ENCODE measurements at places on chromosomes 7 and 10.

- no peak for DNase-seq
Measured at GRCh38 chr10:79311581-79312407, 35.5 kb upstream of the PPIF start.

DNA sequence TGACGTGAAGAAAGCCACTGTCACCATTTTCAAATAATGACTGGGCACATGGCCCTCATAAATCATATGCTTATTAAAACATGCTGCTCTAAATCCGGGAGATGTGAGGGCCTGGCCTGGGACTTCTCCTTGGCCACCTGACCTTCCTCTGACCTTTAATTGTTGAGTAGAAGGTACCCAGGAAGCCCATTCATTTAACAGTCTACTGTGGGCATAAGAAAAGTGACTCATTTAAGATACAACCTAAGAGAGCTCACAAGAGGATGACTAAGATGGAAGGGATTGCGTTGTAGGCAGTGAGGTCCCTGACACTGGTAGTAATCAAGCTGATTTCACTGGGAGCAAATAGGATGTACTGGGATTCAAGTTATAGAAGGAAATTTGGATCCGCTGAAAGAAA is 203.4 kb upstream of the GPR26 start:
- no peak for DNase-seq

- DNase-seq = no peak
Measured at GRCh38 chr10:123991611-123992570, 100.3 kb upstream of the CPXM2 start.

- no peak for DNase-seq
Measured at GRCh38 chr7:123003539-123004126, 8.1 kb upstream of the TAS2R16 start.

- DNase-seq = no peak
Measured at GRCh38 chr10:62348029-62348428, 26.1 kb upstream of the ZNF365 start.

- DNase-seq = no peak
Measured at GRCh38 chr10:30309403-30309802, 39.7 kb downstream of the MTPAP start.

DNA sequence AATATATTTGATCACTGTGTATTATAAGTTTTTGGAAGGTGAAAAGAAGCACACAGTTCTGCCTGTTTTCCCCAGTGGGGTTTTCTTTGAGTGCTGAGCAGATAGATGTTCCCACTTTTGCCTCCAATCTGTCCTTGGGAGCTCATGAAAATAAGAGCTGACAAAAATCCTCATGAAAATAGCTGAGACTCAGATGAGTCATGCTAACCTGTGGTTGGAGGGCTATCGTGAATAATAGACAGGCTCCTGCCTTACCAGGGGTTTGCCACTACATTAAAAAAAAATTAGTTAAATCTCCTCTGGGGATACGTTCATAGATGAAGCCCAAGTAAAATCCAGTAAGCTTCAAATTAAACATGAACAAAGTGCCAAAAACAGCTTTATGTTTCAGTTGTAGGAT is 10.9 kb upstream of the AOAH start:
- no peak for DNase-seq

GRCh38 chr7:104156842-104157277 is 51.0 kb downstream of the ORC5 start:
- no peak for DNase-seq

- DNase-seq = no peak
Measured at GRCh38 chr7:71613313-71613712, 481.4 kb downstream of the GALNT17 start.

GRCh38 chr10:31112961-31113360 is 81.3 kb upstream of the ZNF438 start:
- DNase-seq = no peak

DNA sequence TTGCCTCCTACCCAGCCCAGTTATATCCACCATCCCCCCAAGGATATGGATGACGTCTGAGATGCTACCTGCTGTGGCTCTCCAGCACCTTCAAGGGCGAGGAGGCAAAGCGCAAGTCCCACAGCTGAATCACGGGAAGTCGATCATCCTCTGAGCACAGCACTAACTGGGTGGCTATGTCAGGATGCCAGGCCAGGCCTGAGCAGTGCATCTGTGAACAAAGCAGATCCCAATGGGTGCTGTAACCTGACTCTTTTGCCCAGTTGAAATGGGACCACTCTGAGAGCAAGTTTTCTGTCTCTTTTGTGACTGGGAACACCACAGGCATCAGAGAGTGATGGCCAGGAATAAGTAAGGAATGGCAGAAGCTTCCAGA is 12.3 kb downstream of the SEC31B start:
- DNase-seq = no peak

Data from tibial artery (tissue), 4 donors.